ENCODE measurements at places on chromosomes 2 and 18.

DNA sequence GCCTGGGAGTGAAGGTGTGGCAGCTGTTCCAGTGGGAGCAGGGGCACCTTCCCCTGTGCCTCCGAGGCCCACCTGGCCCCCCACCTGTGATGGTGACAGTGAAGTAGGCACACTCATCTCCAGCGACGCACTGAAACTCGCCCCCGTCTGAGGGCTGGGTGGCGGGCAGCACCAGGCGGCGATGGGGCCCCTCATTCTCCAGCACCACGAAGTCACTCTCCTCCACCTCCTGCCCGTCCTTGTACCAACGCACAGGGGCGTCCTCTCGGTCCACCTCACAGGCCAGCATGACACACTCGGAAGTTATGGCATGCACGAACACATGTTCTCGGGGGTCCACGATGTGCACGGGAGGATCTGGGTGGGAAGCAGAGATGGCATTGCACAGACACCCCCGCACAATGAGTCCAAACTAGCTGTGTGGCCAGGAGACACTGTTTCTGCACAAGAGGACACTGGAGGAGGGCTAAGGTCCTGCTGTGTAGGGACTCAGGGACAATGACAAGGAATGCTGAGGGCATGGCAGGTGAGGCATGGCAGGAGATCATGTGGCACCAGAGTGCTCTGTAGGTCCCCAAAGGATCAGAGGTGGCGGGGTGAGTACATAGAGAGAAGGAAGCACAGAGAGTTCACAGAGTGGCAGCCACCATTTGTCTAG is 7.9 kb downstream of the OBSL1 start:
- DNase-seq, result no peak

- DNase-seq, result no peak
Measured at GRCh38 chr18:48899558-48900174, 51.1 kb downstream of the SMAD7 start.

DNA sequence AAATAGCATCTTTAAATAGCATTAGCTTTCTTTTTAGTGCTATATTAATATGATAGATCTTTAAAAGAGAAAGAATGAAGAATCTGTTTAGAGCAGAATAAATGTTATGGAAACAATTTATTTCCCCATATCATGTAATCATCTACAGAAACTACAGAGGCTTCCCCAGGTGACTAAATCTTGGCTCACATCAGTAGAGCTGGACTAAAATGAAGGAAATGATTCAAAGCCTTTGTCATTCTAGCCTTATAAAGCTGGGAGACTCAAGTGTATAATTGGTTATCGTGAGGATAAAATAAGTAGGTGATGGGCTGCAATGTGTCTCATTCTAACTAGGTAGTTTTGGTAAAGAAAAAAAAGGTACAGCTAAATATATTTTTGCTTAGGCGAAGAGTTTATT is 83.2 kb upstream of the UNC80 start:
- DNase-seq, result no peak

DNA sequence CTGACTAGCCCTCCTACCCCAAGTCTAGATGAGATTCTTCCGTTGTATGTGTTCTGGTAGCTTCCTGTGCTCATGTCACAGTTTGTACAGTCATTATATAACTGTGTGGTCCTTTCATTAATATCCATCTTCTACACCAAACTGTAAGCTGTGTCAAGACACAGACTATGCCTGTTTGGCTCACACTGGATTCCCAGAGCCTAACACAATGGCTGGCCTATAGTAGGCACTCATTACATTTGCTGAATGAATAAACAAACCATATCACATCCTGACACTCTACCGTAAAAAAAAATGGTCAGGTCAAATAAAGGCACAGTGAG is 72.6 kb downstream of the ANKRD44 start:
- no peak for DNase-seq

- DNase-seq, result no peak
Measured at GRCh38 chr18:63267975-63268721, 51.4 kb downstream of the BCL2 start.

DNA sequence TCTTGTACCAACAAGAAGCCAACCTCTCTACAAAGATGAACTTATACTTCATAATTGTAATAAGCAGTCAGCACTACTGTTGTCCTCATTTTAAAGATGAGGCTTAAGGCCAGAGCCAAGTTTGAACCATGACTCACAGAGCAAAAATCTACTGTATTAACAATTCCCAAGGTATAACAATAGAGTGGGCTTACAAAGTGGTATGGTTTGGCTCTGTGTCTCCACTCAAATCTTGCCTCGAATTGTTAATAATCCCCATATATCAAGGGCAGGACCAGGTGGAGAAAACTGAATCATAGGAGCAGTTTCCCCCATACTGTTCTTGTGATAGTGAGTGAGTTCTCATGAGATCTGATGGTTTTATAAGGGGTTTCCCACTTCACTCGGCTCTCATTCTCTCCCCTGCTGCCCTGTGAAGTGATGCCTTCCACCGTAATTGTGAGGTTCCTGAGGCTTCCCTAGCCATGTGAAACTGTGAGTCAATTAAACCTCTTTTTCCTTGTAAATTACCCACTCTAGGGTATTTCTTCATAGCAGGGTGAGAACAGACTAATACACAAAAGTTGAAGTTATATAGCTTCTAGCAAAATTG is 19.5 kb downstream of the MRPL44 start:
- no peak for DNase-seq

- DNase-seq, result peak; percentile 48
Measured at GRCh38 chr2:240437861-240438809, 2.7 kb downstream of the GPC1 start.

DNA sequence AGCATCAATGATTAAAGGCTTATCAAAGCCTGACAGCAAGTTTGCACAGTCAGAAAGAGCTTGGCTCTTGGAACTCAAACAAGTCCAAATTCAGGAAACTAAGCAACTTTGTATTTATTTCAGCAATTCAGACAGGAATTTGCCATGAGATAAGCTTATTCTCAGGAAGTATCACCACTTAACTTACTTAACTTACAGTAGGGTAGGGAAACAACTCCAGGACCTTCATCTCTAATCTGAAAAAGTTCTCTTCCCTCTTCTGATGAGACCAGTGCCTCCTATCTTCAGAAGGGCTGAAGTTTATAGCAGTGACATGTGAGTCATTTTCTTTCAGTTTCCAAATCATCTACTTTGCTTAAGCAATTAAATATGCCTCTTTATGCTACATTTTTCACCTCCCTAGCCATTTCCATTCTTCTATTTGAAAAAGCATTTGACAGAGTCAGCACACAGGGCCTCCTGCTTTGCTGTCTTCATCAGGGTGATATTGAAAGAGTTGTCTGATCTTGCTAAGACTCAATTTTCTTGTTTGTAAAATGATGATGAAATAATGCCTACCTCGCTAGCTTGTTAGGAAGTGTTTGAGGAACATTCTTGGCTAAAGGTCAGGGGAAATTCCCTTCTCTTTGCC is 389.5 kb downstream of the RND3 start:
- DNase-seq, result no peak

GRCh38 chr2:40041422-40042382 is 262.6 kb upstream of the THUMPD2 start:
- no peak for DNase-seq

DNA sequence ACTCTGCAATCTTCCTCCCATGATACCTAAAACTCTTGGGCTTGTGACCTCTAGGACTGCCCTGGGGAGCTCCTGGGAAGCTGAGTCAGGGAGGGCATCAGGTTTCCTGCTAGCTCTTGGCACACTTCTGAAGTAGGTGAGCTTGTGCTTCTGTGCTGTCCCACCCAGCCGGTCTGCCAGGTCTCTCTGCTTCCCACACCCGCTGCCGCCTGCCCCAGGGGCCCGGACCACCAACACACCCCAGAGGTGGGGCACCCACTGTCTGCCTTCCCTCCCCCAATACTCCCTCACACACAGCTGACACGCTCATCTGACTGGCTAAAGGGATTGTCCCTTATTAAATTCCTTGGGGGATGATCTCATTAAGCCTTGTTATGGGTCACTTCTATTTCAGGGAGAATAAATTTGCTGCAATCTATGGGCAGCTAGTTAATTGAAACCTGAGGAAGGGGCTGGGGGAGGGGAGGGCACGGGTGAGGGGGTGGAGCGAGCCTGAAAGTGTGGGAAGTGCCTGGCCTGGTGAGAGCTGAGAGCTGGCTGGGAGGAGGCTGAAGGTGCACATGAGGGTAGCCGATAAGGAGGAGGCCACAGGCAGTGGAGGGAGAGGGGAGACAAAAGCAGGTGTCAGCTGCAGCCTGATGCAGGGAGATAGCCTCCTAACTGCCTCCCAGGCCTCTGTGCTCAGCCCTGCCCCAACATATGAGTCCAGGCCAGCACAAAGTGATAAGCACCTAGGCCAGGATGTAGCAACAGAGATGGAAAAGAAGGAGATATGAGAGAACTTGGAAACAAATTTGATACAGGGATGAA is 48.8 kb downstream of the HAUS1 start:
- no peak for DNase-seq

DNA sequence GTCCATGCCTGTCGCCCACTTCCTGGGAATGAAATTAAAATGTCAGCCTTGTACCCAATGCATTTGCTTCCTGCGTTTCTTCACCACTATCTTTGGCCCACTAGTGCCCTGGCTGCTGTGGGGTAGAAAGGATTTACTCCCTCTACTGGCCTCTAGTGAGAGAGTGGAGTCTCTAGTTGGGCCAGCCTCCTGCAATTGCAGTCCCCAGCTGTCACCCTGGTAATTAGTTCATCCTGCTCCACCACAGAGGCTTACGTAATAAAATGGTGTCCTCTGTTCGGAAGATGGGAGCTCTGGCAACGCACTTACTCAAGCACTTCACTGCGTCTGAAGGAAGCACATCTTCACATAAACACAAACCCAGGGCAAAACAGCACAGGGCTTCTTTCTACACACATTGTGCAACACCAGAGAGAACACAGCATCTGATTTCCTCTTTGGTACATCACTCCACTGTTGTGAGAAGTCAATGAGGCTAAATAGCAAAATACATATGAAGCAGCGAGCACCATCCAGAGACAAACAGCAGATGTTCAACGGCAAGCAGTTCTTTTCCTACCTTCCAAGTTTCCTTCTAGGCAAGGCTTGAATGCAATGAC is 274.6 kb downstream of the LRATD1 start:
- no peak for DNase-seq

- no peak for DNase-seq
Measured at GRCh38 chr18:9547782-9548181, 66.6 kb downstream of the PPP4R1 start.

DNA sequence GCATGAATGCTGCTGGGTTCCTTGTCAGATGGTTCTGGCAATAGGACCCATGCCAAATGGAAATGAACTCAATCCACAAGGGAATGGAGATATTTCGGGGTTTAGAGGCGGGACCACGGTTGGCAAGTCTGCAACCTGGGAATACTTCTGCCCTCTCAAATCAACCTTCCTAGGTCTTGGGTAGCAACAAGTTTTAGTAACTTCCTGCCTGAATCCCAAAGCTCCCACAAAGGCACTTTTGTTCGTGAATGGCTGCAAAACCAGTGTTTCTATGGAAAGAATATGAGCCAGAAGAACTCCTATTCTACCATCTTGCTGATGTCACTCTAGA is 790.1 kb upstream of the SLC8A1 start:
- DNase-seq, result no peak

DNA sequence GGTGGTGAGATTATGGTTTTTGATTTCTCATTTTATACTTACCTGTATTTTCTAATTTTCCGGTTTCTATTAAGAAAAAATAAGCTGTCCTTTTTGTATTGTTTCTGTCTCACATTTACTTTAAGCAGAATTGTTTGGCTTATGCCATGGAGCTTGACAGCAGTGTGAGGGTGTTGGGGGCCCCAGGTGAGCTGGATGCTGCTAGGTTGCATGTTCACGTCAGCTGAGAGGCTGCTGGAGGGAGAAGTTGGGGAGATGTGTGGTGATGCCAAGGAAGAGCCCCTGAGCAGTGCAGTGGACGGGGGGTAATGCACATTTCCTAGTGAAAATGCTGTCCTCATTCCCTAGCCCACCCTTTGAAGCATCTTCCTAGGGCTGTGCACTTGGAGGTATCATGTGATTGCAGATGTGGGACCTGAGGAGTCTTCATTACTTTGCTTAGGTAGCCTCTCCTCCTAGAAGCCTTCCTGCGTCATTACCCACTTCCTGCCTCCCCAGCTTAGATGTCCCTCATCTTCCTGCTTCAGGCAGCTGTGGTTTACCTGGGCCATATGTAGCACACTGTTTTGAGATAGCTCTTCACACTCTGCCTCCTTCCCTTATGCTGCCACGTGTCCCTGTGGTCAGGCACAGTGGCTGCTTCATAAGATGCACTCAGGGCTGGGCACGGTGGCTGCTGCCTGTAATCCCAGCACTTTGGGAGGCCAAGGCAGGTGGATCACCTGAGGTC is 16.2 kb downstream of the ATG16L1 start:
- DNase-seq, result peak; percentile 55

DNA sequence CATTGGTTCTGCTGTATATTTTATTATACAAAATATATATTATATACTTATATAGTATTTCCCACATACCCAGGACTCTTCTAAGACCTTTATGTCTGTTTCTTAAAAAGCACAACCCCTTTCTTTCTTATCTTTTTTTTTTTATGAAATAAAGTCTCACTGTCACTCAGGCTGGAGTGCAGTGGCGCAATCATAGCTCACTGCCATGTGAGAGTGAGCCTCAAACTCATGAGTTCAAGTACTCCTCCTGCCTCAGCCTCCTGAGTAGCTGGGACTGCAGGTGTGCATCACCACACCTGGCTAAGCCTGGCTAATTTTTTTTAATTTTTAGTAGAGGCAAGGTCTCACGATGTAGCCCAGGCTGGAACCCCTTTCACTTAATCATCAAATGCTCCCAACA is 72.3 kb downstream of the CLHC1 start:
- no peak for DNase-seq

- no peak for DNase-seq
Measured at GRCh38 chr2:207008105-207008990, 69.0 kb downstream of the CPO start.

GRCh38 chr18:54218299-54218698 is 6.2 kb downstream of the MBD2 start:
- no peak for DNase-seq

GRCh38 chr2:128315829-128316776 is 2.6 kb downstream of the HS6ST1 start:
- DNase-seq, result peak; percentile 3

GRCh38 chr2:190283783-190284182 is 35.8 kb downstream of the HIBCH start:
- no peak for DNase-seq

- no peak for DNase-seq
Measured at GRCh38 chr2:64362562-64363026, 91.4 kb upstream of the LGALSL start.

- no peak for DNase-seq
Measured at GRCh38 chr2:84495539-84496146, 20.7 kb upstream of the DNAH6 start.

- DNase-seq, result no peak
Measured at GRCh38 chr2:236570081-236570868, 650 bp downstream of the ACKR3 start.

- DNase-seq, result no peak
Measured at GRCh38 chr2:122251158-122251557, 495.7 kb downstream of the TSN start.

DNA sequence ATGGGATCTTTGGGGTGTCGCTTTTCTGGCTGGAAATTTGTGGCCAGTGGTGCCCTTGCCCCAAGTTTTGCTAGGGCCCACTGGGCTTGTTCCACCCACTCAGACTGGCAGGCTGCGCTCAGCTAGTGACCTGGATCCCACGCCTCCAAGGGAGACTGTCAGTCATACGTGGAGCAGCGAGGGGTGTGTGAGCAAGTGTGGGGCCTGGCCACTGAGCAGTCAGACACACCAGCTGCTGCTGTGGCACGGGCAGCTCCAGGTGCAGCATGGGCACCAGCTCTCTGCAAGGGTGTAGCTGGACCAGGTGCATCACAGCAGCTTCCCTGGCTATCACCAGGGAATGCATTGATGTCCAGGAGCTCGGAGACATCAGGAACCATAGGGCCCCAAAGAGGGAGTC is 327.0 kb downstream of the NR4A2 start:
- no peak for DNase-seq

- no peak for DNase-seq
Measured at GRCh38 chr2:24507549-24507948, 16.5 kb downstream of the NCOA1 start.
